ENCODE measurements at places on chromosomes 2 and 18.

- peak; percentile 43 for DNase-seq
These were observed 61.0 kb upstream of the SLC25A52 start for GRCh38 chr18:31821545-31822171.

DNA sequence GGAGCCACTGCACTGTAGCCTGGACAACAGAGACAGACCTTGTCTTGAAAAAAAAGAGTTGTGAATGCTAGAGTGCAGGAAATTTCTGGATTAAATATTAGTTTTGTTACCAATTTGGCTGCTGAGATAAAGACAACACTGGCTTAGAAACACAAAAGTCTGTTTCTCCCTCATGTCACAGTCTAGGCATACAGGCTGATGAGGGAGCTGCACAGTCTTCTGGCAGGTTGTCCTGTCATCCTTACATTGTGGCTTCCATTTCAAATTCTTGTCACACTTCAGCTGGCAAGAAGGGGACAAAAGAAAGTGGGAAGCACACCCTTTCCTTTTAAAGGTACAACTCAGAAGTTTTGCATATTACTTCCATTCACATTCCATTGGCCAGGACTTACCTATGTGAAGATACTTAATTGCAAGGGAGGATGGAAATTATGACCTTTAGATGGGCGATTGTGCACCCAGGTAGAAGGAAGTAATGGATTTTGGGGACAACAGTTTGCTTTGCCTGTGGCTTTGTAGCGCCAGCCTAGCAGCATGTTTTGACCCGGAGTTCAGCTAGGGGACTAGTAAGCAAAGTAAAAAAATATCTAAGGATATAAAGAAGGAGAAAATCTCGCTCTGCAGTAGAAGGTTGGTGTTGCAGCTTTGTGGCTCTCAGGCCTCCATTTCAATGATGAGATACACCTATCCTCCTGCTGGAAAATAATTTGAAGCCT lies 55.9 kb downstream of the SPATS2L start:
- DNase-seq: no peak

- no peak for DNase-seq
These were observed 78.7 kb upstream of the OTX1 start for GRCh38 chr2:62971936-62972335.

GRCh38 chr2:76737607-76738006 lies 784.6 kb downstream of the LRRTM4 start:
- no peak for DNase-seq

DNA sequence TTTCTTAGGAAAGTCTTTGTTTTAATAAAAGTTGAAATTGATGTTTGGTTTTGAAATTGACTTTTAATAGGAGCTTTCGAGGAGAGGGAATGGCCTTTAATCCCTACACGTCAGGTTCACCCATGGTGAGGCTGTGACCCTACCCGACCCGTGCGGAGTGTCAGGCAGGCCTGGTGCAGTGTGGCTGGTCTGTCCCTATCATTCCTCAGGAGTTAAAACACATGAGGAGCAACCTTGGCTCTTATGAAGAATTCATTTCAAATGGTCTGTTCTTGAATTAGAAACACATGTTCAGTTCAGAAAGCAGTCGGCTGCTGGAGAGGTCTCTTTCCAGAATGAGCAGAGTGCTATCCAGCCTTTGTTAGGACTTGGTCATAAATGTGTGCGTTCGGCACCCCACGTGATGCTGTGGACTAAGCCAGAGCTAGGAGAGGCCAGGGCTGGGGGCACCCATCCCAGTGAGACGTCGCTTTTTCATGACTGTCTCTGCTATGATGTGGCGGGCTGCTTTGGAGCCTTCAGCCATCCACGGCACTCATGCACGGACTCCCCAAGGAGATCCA lies 54.7 kb downstream of the EMILIN2 start:
- DNase-seq: no peak

DNA sequence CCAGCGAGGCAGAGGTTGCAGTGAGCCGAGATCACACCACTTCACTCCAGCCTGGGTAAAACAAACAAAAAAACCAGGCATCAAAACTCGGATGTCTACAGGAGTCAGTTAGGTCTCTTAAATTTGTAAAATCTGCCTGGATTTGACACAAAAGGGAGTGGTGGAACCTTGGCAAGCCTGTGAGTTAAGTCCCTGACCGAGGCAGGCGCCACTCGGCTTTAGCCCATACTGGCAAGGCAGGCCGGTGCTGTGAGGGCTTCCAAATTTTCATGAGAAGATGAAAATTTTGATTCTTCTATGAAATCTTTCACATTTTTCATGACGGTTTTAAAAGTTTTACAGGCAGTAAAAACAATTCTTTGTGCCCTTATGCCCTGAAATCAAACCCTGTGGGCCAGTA lies 165.8 kb downstream of the FMNL2 start:
- DNase-seq: no peak

DNA sequence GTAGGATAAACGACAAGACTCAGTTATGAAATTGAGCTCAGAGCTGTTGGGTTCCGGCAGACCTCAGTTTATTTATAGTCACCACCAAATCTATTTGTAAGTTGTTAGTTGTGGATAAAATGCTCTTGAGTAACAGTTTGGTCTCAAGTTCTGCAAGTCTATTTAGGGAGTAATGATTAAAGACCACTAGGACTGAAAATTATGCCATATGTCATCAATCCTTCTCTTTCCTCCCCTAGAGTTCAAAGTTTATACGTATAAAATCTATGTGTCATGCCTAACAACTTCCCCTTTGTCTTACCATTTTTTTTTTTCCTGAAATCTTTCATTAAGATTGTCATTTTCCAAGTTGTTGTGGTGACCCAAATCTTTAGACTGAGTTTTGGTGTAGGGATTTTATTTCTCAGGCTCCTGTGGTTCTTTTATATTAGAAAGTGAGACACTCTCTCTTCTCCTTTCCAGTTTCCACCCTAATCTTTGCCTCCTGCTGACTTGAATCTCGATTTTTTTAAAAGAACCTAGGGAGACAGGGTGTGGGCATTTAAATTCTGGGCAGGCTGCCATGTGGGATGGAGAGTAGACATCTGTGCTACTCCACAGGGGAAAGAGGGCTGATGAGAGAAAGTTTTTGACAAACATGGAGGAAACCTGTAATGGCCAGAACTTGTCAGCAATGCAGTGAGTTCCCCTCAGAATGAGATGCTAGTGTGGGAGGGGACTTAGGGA lies 51.0 kb downstream of the LAMA3 start:
- DNase-seq: peak; percentile 87

DNA sequence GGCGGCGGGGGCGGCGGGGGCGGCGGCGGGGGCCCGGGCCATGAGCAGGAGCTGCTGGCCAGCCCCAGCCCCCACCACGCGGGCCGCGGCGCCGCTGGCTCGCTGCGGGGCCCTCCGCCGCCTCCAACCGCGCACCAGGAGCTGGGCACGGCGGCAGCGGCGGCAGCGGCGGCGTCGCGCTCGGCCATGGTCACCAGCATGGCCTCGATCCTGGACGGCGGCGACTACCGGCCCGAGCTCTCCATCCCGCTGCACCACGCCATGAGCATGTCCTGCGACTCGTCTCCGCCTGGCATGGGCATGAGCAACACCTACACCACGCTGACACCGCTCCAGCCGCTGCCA lies 644 bp downstream of the ONECUT2 start:
- DNase-seq: no peak

Data from suppressor macrophage (primary cell).